ENCODE measurements at places on chromosomes 7 and 10.

- no peak for DNase-seq
These were observed 181.3 kb downstream of the RNLS start for GRCh38 chr10:88401671-88402347.

- DNase-seq: no peak
These were observed 28.7 kb downstream of the KLF6 start for GRCh38 chr10:3756360-3756740.

- DNase-seq: no peak
These were observed 2.7 kb downstream of the ORAI2 start for GRCh38 chr7:102436118-102436517.

- DNase-seq: no peak
These were observed 21.9 kb downstream of the ADCYAP1R1 start for GRCh38 chr7:31074120-31074383.
